ENCODE measurements at places on chromosomes 12 and 14.

DNA sequence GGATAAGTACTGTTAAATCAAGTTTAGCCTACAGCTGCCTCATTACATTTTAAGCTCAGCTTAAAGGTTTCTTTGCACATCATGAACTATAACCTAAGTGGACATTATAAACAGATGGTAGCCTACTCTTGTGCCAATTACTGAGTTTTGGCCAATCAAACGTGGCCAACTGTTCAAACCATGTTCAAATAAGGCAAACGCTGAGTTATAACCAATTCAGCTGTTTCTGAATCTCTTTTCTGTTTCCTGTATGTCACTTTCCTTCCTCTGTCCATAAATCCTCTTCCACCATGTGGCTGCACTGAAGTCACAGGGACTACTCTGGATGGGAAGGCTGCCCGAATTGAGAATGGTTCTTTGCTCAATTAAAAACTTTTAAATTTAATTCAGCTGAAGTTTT, 98.4 kb downstream of the BCAT1 start:
- DNase-seq: no peak

DNA sequence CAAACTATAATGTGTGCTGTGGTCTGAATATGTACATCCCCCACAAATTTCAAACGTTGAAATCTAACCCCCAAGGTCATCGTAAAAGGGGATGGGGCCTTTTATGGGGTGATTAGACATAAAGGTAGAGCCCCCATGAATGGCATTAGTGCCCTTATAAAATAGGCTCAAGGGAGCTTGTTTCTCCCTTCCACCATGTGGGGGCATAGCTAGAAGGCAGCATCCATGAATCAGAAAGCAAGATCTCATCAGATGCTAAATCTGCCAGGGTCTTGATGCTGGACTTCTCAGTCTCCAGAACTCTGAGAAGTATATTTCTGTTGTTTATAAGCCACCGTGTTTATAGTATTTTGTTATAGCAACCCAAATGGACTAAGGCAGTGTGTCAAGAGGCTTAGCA, 33.4 kb upstream of the IGF1 start:
- DNase-seq: no peak

- no peak for DNase-seq
Observed at GRCh38 chr12:89552376-89552775, 26.5 kb upstream of the POC1B start.

- no peak for DNase-seq
Observed at GRCh38 chr14:63512861-63513260, 30.3 kb downstream of the PPP2R5E start.

GRCh38 chr14:64992328-64992885, 5.7 kb downstream of the FNTB start:
- no peak for DNase-seq

GRCh38 chr12:132282031-132282949, 47.1 kb downstream of the GALNT9 start:
- DNase-seq: no peak

DNA sequence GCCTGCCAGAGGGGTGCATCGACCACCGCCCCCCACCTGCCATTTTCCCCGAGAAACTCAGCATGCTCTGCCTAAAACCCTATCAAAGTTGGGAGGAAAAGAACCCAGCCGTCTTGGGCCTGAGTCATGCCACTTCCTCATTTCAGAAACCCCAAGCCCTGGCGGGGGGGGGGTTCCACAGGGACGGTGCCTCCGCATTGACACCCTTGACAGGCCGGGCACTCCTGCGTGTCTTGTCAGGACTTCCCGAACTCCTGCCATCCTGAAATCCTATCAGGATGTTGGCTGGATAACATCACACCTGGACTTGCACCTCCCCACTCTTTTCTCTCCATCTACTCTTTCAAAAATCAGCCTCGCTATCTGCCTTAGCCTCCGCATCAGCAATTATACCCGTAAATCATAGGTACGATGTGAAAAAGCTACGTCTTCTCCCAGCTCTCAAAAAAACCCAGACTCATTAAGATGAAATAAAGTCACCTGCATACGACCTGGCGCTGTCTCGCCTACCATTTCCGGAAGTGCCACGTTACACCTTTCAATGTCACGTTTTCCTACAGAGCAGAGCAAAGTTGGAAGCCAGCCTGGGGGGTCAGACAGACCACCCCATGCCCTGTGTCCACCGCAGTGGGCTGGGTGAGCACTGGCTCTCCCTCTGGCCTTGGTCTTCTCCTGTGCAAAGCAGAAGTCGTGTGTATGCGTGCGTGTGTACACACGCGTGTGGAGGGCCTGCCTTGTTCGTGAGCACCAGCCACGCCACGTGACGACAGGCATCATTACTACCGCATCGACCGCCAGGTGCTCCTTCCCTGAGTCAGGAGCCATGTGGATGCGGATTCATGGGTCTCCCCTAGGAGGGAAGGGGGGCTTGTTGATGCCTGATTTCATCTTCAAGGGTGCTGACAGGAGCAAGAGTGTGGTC, 96.7 kb downstream of the RFLNA start:
- DNase-seq: no peak

DNA sequence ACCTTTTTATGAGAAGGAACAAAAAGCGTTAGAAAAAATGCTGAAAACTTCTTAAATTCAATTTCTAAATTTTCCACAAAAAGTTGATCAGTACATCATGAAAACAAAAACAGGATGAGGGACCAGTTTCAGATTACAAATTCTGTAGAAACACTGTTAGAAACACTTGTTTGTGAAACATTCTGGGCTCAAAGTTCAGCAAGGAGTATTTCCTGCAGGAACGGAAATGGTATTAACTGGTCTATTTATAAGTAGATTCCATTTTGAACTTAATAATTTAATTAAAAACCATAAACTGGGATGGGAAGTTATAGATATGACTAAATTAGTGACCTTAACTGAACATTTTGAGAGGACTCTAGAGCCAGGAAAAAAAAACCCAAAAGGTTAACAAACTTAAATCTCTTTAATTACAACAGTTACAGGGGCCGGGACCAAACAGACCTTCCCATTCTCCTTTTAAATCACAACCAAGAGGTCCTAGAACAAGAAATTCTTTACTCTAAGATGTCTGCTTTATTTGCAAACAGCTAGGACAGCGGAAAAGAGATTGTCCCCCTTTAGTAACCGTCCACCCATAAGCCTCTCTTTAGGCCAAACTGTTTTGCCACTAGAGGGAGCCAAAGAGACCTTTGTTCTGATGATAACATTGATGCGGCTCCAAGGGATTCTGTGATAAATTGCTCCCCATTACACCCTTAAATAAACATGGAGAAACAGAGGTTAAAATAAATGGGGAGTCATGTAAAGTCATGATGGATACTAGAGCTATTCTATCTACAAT, 69.0 kb upstream of the RERGL start:
- no peak for DNase-seq

DNA sequence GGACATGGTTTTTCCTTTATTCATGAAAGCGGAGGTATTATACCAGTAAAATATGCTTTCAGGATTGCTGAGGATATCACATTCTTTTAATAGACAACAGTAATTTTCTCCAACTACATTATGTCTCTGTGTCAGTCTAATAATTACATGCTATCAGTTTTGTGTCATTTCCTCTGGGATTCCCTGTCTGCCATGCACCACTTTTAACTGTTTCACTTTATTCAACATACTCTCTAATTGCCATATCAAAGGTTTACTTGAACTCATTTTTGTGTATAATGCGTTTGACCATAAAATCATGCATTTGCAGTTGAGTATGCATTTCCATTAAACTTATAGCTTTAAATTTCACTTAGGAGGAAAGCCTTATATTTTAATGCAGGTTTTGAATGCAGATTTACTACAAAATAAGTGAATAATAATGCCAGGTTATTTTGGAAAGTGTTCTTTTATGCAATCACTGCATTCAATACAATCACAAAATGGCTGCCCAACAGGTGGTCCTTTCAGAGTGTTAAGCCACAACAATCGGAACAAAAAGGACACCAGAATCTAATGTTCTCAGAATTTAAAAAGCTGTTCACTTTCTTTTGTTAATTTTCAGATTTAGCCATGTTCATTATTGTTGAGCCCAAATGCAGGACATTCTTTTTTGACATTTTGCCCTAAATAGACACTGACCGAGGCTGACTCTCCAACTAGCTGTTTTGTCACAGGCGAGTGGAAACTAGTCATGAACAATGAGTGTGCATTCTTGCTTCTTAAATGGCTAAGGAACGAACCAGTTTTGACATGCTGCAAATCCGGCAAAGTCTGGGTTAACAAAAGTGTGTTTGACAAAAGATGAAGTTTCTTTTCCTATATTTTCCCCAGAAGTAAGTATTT, 40.9 kb downstream of the MBIP start:
- DNase-seq: no peak

GRCh38 chr14:75368333-75368732, 59.5 kb upstream of the JDP2 start:
- no peak for DNase-seq

DNA sequence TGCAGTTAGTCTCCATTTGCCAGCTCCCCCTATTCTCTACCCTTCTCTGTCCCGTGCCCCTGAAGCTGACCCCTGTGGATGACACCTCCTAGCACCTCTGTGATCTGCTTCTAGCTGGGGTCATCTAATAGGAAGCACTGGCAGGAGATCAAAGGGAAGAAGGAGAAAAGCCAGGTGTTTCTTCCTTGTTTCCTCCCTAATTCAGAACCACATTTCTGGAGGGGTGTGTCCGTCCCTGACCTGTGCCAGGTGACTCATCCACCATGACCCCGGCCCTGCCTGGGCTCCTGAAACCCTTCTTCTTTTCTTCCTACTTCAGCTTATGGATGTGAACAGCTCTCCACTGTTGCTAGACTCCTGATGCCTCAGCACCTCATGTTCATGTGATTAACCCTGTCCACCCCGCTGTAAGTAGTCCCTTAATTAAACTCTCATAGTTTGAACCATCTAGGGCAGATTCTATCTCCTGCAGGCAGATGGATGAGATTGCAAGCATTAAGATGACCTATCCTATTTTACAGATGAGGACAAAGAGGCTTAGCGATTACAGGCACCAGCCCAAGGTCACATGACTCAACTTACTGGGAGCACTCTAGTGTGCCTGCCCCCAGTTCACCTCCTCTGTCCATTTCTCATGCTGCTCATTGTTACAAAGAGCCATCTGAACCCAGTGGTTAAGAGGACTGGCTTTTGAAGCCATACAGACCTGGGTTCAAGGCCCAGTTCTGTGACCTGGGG, 770.5 kb downstream of the MED13L start:
- DNase-seq: no peak

- no peak for DNase-seq
Observed at GRCh38 chr14:105064001-105064400, 1.2 kb downstream of the GPR132 start.

GRCh38 chr12:4143896-4144295, 129.7 kb upstream of the CCND2 start:
- no peak for DNase-seq

DNA sequence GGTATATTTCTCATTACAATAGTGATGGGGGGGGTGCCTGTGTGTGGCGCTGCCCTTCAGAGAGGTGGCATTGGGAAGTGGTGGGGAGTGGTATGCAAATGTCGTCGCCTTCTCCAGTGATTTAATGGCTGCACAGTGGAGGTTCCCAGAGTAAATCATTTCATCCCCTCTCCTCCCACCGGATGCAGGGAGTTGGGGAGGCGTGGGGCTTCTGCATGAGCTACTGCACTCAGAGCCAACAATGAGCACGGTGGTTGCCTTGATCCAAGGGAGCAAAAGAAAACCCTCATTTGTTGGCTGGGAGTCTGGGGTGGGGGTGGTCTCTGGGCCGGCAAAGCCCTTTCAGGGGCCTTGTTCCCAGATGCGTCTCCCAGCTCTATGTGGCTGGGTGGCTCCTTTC, 124.3 kb downstream of the AACS start:
- no peak for DNase-seq

GRCh38 chr14:58401587-58401986, 5.9 kb downstream of the TOMM20L start:
- no peak for DNase-seq

GRCh38 chr12:71780237-71780822, 25.7 kb downstream of the RAB21 start:
- DNase-seq: no peak

DNA sequence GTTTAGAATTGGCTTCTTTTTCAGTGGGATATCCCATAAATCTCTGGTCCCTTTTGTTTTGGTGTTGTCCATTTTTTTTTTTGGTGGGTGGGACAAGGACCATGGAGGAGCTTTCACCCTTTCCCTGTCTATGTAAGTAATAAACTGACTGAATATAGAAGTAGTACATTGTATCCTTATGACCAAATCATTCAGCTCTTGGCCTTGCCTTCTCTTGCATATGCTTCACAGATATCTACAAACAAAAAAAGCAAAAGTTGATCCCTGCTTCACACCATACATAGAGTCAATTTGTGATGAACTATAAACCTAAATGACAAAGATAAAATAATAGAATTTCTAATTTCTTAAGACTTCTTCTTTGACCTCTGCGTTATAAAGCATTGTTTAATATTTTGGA, 59.8 kb downstream of the SIX1 start:
- DNase-seq: no peak

- no peak for DNase-seq
Observed at GRCh38 chr14:33908540-33909223, 42.2 kb downstream of the EGLN3 start.

DNA sequence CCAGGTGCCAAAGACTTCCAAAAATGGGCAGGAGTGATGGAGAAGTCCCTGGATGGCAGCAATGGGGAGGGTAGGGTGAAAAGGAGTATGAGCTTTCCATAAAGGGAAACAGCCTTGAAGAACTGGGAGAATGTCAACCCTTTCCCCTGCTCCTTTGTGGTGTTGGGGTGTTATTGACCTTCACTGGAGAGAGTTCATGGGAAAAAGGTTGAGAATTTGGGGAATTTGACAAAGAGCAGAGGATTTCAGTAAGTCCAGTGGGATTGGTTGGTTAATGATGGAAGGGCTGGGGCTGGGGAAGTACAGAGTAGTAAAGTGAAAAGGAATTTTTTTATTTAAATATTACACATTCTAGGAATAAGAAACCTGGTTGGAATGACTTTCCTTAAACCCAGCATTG, 116.6 kb downstream of the ERC1 start:
- no peak for DNase-seq

DNA sequence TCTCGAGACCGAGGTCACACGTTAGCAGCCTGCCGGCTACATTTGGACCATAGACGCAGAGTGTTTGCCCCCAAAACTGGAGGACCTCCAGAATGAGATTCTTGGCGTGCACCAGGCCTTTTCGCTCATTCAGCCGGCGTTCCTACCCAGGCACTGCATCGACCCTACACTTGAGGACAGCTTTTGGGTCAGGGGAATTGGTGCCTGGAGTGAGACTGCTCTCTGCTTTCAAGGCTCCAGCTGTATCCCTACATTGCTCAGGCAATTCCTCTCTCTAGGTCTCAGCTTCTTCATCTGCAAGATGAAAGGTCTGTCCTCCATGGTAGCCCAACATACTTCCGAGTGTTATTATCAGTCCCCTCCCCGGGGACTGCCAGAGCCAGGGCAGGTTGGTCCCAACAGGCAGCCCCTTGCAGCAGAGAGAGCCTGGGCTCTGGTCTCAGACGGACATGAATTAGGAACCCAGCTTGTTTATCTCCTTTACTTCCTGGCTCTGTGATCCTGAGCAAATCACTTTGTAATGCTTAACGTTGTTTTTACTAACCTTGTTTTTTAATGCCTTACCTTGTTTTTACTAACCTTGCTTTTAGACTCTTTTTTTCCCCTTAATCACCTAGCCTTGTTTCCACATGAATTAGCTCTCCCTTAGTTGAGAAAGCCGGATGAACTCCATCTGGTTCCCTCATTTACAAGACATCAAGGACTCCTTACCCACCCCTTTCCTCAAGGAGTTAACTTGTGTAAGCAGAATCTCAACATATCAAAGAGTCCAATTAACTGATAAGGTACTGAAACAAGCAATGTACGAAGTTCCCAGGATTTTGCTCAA, 892 bp downstream of the TCHP start:
- DNase-seq: no peak

- DNase-seq: no peak
Observed at GRCh38 chr14:104725772-104726548, 1.9 kb downstream of the ADSS1 start.
